Lower leg skin (tissue), 4 donors: ENCODE measurements at places on chromosomes 6 and 20. TPM values are rescaled to one million over a fixed set of nuclear protein-coding genes. Genes with fewer than 3 reads are reported as not detected.

C20orf144 gene
- total RNA-seq: not detected

RAB44 gene
- 0.23 TPM for total RNA-seq

C4A gene
- total RNA-seq: 5.6 TPM

SMLR1 gene
- not detected for total RNA-seq

PRL gene
- total RNA-seq: not detected

WFDC8 gene
- not detected for total RNA-seq

CRISP3 gene
- 7.6 TPM for total RNA-seq

TUBB2A gene
- 156 TPM for total RNA-seq

EYS gene
- total RNA-seq: not detected

LIN28B gene
- not detected for total RNA-seq

HAO1 gene
- total RNA-seq: not detected

TINAG gene
- not detected for total RNA-seq

DEFB126 gene
- not detected for total RNA-seq

FNDC1 gene
- not detected for total RNA-seq

SLC17A9 gene
- total RNA-seq: 1.0 TPM

CFB gene
- 7.4 TPM for total RNA-seq

LY6G6C gene
- total RNA-seq: 513 TPM

NNAT gene
- total RNA-seq: 1.8 TPM

PAK5 gene
- 0.27 TPM for total RNA-seq

PANK2 gene
- total RNA-seq: 44.1 TPM

BPIFB4 gene
- not detected for total RNA-seq

BFSP1 gene
- total RNA-seq: 1.4 TPM

DSTN gene
- 237 TPM for total RNA-seq

GNAS-AS1 gene
- total RNA-seq: not detected

EIF6 gene
- 148 TPM for total RNA-seq

HLA-DRB1 gene
- total RNA-seq: 37.6 TPM

TRIM38 gene
- 6.3 TPM for total RNA-seq

GATA5 gene
- 1.1 TPM for total RNA-seq

C6orf163 gene
- total RNA-seq: not detected

L3MBTL3 gene
- 4.0 TPM for total RNA-seq

ALDH8A1 gene
- total RNA-seq: 0.88 TPM

PROKR2 gene
- not detected for total RNA-seq

SOX18 gene
- total RNA-seq: 2.8 TPM

PREP gene
- 39.1 TPM for total RNA-seq

FAM209B gene
- 0.61 TPM for total RNA-seq

CDH22 gene
- 1.8 TPM for total RNA-seq

KCNK17 gene
- total RNA-seq: not detected

ARHGAP40 gene
- 27.0 TPM for total RNA-seq

CLVS2 gene
- 1.3 TPM for total RNA-seq

LY6G6F gene
- total RNA-seq: not detected

OPRL1 gene
- 0.22 TPM for total RNA-seq

NRSN1 gene
- total RNA-seq: not detected

ZNF334 gene
- 0.76 TPM for total RNA-seq
